ENCODE measurements at places on chromosomes 5 and 9. TPM values are rescaled to one million over a fixed set of nuclear protein-coding genes. Genes with fewer than 3 reads are reported as not detected.

Gene PCDHA9
- 18.9 TPM for total RNA-seq

Gene PCDHB3
- total RNA-seq = 36.9 TPM

DNA sequence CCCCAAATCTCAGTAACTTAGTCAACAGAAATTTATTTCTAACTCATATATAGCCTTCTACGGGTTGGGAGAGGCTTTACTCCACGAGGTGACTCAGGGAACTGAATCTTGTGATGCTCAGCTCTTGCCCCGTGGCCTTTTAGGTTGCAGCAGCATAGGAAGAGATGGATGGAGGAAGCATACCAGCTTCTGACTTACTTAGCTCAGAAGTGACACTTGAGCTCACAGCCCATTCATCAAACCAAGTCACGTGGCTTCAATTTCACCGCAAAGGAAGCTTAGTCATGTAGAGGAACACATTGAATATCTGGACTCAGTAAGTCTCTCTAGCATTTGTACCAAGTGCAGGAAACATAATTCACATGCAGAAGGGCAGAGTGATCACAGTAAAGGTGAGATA lies 124.1 kb upstream of the KCNN2 start:
- H3K27ac ChIP-seq = no peak overlapping the region
- no peaks in the 10 kb centered on the region for H3K36me3 ChIP-seq
- H3K4me3 ChIP-seq = no peak overlapping the region
- H3K27me3 ChIP-seq = peaks cover 1% of the 10 kb centered on the region
- no peak for DNase-seq
- H3K4me1 ChIP-seq = no peaks in the 10 kb centered on the region

GRCh38 chr9:31103836-31104235 lies 1280.6 kb upstream of the ACO1 start:
- H3K27me3 ChIP-seq = no peaks in the 10 kb centered on the region
- H3K36me3 ChIP-seq = no peaks in the 10 kb centered on the region
- H3K27ac ChIP-seq = no peak overlapping the region
- DNase-seq = no peak
- no peaks in the 10 kb centered on the region for H3K4me1 ChIP-seq

Measured in glutamatergic neuron (in vitro differentiated cells).